Stimulated activated CD8-positive, alpha-beta memory T cell treated with anti-CD3 and anti-CD28 coated beads, Interleukin-7, amount 100 ng/mL, for 1 hour (primary cell): ENCODE measurements at places on chromosomes 5 and 9.

- DNase-seq = no peak
Measured at GRCh38 chr9:98851730-98852459, 44.4 kb downstream of the GALNT12 start.

DNA sequence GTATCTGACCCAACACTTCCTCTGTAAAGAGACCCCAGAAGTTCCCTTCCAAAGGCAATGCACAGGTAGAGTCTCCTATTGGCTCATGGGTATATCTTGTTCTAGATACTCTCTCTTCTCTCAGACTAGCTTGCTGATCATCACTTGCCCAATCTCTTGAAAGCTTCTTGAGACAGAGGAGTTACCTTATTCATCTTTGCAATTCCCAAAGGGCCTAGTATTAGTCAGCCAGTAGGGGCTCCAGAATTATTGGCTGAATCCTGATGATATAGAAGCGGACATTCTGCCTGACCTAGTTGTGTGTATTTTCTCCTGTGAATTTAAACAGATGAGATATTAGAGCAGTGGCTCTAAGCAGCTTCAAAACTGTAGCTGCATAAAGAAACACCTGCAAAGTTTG lies 304.0 kb upstream of the KLF4 start:
- no peak for DNase-seq

GRCh38 chr9:76737154-76737902 lies 26.9 kb upstream of the PCA3 start:
- DNase-seq = no peak

DNA sequence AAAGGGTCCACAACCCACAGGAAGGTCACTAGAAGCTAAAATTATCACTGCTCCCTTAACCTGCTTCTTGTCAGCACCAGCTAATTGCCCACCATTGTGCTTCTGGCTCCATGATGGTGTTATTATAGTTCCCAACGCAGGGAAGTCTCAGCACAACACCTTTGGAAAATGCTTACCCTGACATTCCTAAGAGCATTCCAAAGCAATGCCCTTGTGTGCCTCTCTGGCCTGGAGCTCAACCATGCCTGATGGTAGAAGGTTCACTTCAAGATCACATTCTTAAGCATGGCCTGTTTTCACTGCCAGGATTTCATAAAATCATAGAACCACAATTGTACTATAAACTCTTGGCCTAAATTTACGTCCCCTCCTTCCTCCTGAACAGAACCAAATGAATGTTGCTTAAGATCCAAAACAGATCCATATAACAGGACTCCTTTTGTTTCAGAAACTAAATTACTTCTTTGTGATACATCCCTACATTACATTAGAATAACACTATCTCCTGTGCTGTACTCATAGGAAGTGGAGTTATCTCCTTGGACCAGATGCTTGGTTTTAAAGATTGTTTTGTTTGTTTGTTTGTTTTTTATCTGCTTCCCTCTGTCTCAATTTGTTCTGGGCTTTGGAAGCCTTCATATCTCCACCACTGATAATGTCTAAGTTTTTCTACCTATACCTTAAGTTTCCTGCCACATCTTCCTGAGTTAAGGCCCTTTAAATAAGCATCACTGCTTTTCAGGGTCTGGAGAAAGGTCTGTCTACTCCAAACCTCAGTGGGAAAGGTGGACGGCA lies 32.1 kb downstream of the ARL15 start:
- no peak for DNase-seq

- DNase-seq = no peak
Measured at GRCh38 chr5:124289641-124290311, 456.7 kb downstream of the ZNF608 start.

- no peak for DNase-seq
Measured at GRCh38 chr5:135497971-135498636, 37.7 kb downstream of the NEUROG1 start.

- DNase-seq = no peak
Measured at GRCh38 chr5:73135429-73136054, 15.2 kb downstream of the TMEM171 start.

- DNase-seq = no peak
Measured at GRCh38 chr5:65363499-65363898, 118.2 kb downstream of the ADAMTS6 start.

- DNase-seq = no peak
Measured at GRCh38 chr9:27851858-27852257, 278.6 kb upstream of the C9orf72 start.

DNA sequence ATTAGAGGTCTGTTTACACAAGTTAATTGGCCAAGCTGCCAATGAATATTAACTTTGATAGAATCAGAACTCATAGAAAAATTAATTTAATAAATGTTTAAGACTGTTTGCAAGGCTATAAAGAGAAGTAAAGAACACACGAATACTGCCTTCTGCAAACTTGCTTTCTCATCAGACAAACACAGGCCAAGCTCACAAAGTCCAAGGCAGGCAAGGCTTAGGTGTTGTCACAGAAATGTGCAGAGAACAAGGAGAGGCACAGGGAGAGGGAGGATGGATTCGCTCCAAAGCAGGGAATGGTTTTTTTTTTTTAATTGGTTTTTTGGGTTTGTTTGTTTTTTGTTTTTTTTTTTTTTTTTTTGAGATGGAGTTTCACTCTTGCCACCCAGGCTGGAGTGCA lies 43.4 kb downstream of the RETREG1 start:
- no peak for DNase-seq

GRCh38 chr9:14043483-14043882 lies 270.5 kb downstream of the NFIB start:
- no peak for DNase-seq

DNA sequence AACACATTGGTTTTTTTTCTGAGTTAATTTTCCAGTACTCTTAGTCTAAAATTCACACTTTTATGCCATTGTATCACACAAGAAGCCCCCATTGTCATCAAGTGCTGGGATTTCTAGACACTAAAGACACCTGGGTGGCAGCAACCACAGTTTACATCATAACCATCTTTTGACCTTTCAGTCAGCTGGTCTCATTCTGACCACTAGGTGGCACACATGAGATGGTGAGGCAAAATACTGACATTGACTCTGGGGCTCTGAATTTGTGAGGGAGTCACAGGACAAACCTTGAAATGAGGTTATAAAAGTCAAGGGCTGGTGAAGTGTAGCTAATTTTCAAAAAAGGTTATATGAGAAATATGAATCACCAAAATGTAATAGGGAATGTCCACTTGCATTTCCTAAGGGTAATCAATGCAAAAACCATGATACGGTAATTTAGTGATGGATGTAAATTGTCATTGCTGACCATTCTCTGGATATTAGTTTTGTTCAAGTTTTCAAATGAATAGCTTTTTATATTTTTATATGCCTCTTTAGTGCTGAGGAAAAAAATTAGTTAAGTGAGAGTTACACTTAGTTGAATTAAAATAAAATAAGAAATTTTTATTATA lies 229.4 kb downstream of the DMAC1 start:
- peak; percentile 38 for DNase-seq

GRCh38 chr5:152089644-152090043 lies 165.0 kb upstream of the GLRA1 start:
- DNase-seq = no peak

DNA sequence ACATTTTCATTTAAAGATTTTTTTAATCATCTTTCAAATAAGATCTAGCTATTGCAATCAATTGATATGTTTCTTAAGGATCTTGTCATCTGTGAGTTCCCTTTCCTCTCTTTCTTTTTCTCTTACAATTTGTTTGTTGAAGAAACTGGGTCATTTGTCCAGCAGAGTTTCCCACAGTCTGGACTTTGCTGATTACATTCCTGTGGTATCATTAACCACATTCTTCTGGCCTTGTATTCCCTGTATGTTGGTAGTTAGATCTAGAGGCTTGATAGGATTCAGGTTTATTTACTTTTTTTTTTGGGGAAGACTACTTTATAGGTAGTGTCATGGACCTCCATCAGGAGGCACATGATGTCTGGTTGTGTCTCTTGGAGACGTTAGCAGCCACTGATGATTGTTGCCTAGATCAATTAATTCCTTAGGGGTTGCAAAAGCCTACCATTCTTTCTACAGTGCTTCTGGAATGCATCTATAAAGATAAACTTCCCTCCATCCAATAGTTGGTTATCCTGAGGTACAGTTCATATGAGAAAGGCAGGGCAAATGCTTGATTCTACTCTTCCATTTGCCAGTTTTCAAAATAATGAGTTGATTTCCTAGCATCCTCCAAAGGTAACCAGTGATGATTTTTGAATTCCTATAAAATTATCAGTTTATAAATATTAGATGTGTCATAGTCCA lies 14.3 kb downstream of the PDE8B start:
- DNase-seq = no peak

DNA sequence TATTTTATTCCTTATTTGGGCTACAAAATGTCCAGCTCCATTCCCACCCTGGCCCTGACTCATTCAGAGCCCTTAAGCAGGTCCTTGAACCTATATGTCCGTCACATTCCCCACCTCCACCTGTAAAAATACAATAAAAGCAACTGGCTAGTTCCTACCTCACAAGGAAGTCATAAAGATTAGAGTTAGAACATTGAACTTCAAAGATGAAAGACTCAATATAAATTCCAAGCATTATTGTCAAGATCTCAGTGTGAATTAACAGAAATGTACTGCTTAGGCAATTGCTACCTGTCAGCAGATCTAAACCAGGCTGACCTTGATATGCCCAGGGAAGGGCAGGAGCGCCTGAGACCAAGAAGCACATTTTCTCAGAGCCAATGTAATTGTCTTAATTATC lies 221.8 kb downstream of the ENC1 start:
- no peak for DNase-seq

DNA sequence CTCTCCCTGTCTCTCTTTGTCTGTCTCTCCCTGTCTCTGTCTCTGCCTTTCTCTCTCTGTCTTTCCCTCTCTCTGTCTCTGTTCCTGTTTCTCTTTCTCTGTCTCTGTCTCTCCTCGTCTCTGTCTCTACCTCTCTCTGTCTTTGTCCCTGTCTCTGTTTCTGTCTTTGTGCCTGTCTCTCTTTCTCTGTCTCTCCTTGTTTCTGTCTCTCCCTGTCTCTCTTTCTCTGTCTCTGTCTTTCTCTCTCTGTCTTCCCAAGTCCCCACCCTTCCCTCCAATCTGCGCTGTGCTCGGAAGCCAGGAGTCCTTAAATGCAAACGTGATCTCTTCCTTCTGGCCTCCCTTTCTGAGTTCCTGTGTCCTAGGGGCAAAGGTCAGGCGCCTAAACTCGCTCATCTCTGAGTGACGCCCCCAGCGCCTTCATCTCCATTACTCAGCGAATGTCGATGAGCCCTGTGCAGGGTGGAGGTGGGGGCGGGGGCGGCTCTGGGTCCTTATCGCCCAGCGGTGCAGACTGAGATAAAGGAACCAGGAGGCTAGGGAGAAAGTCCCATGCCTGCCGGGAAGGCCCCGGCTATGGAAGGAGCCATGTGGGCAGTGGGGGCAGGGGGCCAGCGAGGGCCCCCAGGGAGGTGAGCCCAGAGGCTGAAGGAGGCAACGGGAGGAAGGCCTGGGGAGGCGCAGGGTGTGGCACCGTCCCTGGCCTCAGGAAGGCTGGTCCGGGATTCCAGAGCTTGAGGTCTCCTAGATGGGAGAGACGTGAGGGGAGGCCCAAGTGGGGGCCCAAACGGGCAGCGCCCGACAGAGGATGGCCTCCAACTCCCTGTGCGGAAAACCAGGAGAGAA lies 1.5 kb upstream of the SLC6A19 start:
- no peak for DNase-seq

- no peak for DNase-seq
Measured at GRCh38 chr5:84036842-84037241, 316.2 kb upstream of the HAPLN1 start.
